Activated CD4-positive, CD25-positive, alpha-beta regulatory T cell treated with anti-CD3 and anti-CD28 coated beads, Interleukin-2, amount 50 U/mL, for 24 hours (primary cell): ENCODE measurements at places on chromosomes 12 and 14.
A peak's percentile ranks its signal among the peaks of the same experiment; 100 is the strongest.

- ATAC-seq = peak; percentile 11
These were observed 2.6 kb downstream of the WNK1 start for GRCh38 chr12:754851-755562.

DNA sequence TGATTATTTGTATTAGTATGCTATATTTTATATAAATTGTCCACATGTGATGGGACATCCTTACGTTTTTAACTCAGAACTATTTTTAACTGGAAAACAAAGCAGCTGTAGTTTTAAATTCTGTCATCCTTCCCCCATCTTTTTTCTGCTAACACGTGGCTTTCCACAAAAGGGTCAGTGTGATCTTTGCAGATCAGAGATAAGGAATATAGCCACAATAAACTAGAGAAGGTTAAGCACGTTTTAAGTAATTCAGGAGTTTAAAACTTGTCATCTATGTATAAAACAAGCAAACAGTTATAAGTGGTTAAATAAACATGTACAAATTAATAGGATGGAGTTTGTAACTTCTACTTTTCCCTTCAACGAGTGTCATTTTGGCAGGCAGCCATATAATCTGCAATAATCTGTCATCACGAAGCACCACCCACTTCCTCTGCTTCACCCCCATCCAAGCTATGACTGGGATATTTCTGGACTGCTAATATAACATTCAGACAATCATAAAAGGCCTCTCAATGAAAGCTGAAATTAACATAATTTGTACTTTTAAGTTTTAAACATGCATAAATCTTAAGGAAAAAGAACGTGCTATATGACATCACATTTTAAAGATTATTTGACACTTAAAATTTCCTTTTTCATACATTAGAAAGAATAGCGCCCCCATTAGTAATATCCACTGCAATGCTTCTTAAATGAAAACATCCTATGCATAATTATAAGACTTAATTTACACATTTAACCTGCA, 15.3 kb downstream of the TAOK3 start:
- ATAC-seq = peak; percentile 73

DNA sequence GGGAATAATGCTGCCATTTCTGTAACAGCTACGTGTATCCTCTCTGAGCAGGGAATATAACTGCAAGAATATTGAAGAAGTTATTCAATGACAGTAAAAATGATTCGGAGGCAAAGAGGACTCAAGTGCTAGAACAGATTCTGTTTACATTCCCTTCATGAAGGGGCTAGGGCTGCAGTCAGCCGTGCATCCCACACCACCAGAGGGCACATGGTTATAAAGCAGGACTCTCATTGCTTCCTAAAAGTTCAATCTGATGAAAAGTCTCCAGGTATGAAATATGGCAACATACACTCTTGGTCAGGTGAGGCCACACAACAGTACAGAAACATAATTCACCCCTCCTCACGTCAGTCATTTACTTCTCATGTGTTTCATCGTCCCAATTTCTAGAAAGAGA, 34.0 kb downstream of the TCHP start:
- ATAC-seq = no peak

- ATAC-seq = no peak
These were observed 13.4 kb upstream of the DNAH10 start for GRCh38 chr12:123748661-123749060.

DNA sequence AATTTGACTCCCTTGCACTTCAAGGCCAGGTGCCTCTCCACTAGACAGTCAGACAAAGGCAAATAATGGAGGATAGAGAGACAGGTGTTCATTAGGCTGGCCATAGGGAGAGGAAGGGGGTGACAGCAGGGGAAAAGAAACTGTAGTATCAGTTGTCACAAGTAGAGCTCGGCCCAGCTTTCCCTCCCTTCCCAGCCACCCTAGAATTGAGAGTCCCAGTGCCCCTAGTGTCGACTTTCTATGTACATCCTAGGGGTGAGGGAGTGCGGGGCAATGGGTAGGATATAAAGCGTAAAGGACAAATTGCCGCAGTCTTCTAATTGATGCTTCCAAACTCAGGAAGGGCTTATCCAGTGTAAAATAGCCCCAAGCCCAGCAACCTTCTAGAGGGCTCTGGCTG, 39.0 kb downstream of the BAZ2A start:
- ATAC-seq = no peak

DNA sequence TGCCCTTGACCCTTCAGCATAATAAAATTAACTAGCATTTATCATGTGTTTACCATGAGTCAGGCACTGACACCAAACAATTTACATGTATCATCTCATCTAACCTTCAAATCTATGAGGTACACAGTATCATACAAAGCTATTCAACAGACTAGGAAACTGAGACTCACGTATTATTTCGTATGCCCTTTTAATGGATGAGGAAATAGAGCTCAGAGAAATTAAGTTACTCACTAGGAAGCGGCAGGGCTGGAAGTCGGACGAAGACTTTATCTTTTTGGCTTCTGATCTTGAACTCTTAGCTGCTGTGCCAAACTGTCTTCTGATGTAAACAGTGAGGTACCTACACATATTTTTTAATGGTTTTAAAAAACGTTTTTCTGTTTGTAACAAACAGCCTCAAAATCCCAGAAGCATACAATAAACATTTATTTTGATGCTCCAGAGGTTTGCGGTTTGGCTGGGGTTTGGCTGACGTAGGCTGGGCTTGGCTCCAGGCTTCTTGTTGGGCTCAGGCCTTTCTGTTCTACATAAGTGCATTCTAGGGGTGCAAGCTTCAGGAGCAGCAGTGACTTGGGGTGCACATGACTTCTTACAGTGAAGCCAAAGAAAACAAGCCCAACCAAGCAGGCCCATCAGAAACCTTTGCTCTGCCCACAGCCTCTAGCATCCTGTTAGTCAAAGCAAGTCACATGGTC, 184.7 kb downstream of the TBX5 start:
- ATAC-seq = no peak

DNA sequence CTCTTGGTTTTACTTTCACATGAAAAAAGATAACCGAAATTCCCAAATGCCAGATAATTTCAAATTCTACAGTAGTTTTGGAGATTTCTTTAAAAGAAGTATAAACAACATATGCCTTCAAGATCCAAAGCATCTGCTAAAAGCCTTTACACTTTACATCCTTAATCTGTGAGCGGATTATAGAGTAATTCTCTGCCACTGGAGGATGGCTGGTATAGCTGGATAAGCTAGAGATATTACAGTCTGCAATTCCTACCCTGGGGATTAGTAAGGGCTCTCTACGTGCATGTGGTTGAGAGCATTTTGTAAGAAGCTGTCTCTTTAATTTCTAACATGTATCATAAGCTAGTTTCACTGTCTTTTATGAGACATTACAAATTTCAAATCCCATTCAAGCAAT, 240.3 kb upstream of the HMGA2 start:
- ATAC-seq = no peak
